ENCODE measurements at places on chromosomes 11 and 22. TPM values are rescaled to one million over a fixed set of nuclear protein-coding genes. Genes with fewer than 3 reads are reported as not detected.

The MS4A4A gene
- not detected for total RNA-seq

The CD44 gene
- total RNA-seq, result 428 TPM

The ELFN2 gene
- total RNA-seq, result 0.20 TPM

The PLA2G6 gene
- 31.5 TPM for total RNA-seq

DNA sequence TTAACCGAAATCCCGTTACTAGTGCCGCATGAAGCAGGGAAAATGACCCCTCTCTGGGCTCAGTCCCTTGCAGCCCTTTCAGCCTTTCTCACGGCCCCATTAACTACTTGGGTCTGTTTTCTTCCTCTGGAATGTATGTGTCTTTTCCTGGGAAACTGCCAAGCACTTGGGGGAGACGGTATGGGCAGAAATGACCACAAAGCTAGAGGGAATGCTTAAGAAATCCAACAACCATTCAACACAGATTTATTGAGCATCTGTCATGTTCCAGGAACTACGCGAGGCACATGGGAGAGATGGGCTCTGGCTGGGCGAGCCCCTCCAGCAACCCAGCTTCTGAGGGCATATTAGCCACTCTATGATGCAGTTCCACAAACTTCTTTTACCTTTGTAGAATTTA, 462.6 kb downstream of the BUD13 start:
- H3K36me3 ChIP-seq, result no peaks in the 10 kb centered on the region
- H3K4me3 ChIP-seq, result no peak overlapping the region
- no peaks in the 10 kb centered on the region for H3K4me1 ChIP-seq
- no peak for DNase-seq

GRCh38 chr11:2522631-2523255, 77.9 kb downstream of the KCNQ1 start:
- H3K27me3 ChIP-seq, result no peaks in the 10 kb centered on the region
- no peaks in the 10 kb centered on the region for H3K36me3 ChIP-seq
- H3K4me1 ChIP-seq, result peaks cover 18% of the 10 kb centered on the region
- DNase-seq, result no peak

GRCh38 chr11:65539744-65540289, 14.9 kb downstream of the SCYL1 start:
- no peak for DNase-seq
- peaks cover 7% of the 10 kb centered on the region for H3K4me1 ChIP-seq
- peak overlapping the region; percentile 85 for H3K27ac ChIP-seq
- H3K4me3 ChIP-seq, result peak overlapping the region; percentile 83

- H3K36me3 ChIP-seq, result no peaks in the 10 kb centered on the region
- H3K27me3 ChIP-seq, result no peaks in the 10 kb centered on the region
- H3K27ac ChIP-seq, result no peak overlapping the region
- H3K4me1 ChIP-seq, result no peaks in the 10 kb centered on the region
- no peak for DNase-seq
- no peak overlapping the region for H3K4me3 ChIP-seq
Observed at GRCh38 chr22:48602805-48603518, 1224.7 kb downstream of the BRD1 start.

DNA sequence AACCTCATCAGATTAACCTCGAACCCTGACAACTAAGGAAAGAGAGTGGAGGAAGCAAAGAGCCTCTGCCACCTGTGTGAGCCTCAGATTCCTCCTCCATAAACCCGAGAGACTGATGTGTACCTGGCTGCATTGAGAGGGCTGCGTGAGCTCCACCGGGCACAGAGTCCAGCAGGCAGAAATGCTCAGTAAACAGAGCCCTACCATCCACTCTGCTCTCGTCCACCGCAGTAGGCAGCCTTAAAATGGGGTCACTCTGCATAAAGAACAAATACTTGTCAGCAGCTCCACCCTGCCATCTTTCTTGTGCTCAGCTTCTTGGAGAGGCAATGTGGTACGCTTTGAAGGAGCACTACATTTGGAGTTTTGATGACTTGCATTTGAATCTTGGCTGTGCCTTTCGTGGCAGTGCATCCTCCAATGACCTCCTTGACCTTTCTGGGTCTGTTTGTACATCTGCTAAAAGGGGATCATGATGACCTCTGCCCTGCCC, 43.0 kb upstream of the CD5 start:
- no peaks in the 10 kb centered on the region for H3K27me3 ChIP-seq
- H3K27ac ChIP-seq, result peak overlapping the region; percentile 38
- H3K36me3 ChIP-seq, result peaks cover 62% of the 10 kb centered on the region
- peaks cover 73% of the 10 kb centered on the region for H3K4me1 ChIP-seq

DNA sequence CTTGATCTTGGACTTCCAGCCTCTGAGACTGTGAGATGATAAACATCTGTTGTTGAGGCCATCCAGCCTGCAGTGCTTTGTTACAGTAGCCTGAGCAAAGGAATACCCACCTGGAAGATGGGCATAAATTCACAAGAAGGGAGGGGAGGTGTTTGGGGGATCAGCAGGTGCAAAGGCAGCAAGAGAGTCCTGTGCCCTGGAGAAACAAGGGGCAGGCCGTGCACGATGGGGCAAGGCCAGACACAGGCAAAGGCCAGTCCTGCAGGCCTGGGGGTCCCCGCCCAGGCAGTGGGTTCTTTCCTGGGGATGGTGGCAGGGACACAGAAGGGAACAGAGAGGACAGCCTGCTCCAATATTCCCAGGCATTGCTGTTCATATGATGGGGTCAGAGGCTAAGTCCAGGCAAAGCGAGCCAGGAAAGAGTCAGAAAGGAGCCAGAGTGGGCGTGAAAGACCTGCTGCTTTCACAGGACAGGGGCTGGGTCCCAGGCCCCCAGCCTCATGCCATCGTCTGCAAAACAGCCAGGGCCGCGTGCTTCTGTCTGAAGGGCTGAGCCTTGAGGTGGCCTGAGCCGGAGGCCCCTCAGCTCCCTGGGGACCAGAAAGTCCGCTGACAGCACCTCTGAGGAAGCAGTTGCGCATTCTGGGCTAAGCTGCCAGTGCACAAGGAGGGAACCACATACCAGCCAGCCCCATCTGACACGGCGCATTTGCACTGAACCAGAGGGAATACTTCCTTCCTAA, 48.8 kb downstream of the MYEOV start:
- DNase-seq, result no peak
- H3K36me3 ChIP-seq, result peaks cover 14% of the 10 kb centered on the region
- no peaks in the 10 kb centered on the region for H3K27me3 ChIP-seq
- no peak overlapping the region for H3K4me3 ChIP-seq

DNA sequence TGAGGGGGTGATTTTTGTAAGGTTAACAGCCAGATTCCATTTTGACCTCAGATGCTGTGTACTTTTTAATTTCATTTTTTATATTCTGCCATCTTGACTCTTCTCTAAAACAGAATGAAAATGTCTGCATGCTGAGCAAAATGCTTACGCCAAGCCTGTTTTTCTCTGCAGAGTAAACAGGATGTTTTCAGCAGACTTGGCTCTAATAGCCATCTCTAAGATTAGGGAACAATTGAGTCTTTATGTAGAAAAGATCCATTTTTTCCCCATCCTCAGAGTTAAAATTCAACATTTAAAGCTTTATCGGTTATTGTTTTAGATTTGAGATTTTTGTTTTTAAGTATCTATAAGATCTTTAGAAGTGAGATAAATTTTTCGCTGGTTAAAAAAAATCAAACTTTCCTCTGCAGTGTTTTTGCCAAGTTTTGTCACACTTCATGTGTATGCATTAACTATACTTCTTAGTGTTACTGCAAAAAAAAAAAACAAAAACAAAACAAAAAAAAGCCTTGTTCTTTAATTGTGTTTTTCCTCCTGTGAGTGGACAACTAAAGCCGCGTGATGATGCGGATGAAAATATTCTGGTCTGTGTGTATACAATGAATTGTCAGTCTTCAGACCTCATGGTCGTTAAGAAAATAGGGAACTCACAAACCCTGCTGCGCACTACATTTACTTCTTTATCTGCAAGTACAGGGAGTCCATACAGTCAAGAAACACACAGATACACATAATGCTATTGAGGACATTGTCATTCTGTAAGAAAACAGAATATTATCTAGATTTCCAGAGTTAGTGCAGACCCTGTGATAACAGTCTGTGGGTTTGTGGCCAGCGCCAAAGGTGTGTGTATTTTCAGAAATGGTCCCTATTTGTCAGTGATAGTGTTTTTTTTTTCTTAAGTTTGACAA, 17.5 kb upstream of the ADSL start:
- H3K4me3 ChIP-seq, result no peak overlapping the region
- H3K27ac ChIP-seq, result peak overlapping the region; percentile 64

DNA sequence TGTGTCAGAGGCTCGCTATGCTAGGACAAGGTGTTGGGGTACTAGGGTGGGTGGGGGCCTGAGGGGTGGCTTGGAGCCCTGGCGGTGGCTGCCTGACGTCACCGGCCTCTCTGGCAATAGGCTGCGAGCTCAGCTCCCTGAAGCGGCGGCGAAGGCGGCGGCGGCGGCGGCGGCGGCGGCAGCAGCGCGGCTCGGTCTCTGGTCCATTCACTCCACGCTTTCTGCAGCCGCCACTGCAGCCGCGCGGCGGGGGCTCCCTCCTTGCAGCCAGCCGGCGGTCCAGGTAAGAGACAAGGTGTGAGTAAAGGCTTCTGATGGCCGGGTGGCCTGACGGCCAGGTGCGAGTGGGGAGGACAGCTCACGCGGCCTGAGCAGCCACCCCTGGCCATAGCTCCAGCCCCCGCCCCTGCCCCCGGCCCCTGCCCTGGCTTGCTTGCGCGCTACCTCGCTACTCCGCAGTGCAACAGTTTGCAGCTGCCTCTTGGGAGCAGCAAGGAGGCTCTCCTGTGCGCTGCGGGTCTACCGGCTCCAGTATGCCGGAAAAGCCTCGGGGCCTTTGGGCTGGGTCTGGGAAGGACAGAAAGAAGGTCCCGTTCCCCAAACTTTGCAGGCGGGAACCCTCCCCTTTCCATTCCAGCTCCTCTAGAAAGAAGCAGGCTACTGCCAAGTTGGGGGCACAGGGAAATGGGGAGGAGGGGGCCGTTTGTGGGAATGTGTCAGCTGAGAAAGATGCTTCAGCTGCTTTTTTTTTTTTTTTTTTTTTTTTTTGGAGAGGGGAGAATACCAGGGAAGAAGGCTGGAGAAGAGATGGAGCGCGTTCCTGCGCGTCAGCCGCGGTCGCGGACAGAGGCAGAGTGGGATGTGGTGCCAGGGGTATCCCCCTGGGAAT, at the start of gene C11orf87:
Gene C11orf87 (plus strand): TSS at position 210 of the 889 bp plus-strand sequence. CDS start 1,444 bp downstream, outside the sequence.
- H3K4me3 ChIP-seq, result no peak within 1 kb of the TSS
- no peak within 1 kb of the TSS for H3K27ac ChIP-seq
- peaks cover 49% of the 10 kb centered on the region for H3K27me3 ChIP-seq
- H3K4me1 ChIP-seq, result no peaks in the 10 kb centered on the region

GRCh38 chr11:80559942-80560341, 1119.1 kb upstream of the TENM4 start:
- no peak for DNase-seq
- no peaks in the 10 kb centered on the region for H3K36me3 ChIP-seq
- no peaks in the 10 kb centered on the region for H3K27me3 ChIP-seq
- H3K27ac ChIP-seq, result no peak overlapping the region
- no peak overlapping the region for H3K4me3 ChIP-seq
- H3K4me1 ChIP-seq, result no peaks in the 10 kb centered on the region

DNA sequence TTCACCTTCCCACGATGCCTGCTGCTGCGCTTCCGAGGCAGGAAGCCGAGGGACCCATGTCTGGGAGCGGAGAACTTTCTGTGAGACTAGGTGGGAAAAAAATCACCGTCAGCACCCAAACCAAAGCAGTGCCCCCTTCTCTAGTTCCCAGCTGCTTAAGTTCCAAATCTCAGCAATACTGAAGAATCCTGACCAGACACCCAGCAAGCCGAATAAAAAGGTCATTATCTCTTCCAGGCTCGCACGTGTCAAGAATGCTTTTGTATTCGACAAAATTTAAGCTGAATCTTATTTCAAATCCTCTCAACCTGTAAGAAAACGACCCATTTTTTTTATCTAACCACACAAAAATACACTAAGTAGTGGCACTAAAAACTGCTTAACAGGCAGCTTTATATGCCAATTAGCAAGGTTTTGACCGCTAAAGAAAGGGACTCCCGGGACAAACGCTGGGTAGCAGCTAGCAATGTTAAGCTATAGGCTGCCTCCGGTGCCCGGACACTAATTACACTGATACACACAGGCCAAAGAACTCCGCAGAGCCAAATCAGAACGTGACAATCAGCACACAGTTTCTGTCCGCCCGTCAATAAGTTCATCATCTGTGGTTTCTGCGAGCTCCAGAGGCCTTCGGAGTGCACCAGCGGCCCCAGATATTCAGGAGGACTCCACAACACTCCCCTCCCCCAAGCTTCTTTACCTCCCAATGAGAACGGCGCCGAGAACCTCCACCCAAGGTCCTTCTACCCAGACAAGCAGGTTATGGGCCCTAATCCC, 728 bp downstream of the RPL3 start:
- DNase-seq, result peak; percentile 26
- H3K4me3 ChIP-seq, result peak overlapping the region; percentile 100
- peaks cover 13% of the 10 kb centered on the region for H3K27me3 ChIP-seq

GRCh38 chr22:18077087-18077638, 627 bp upstream of the PEX26 start:
- H3K4me3 ChIP-seq, result peak overlapping the region; percentile 89
- no peak for DNase-seq
- H3K27ac ChIP-seq, result peak overlapping the region; percentile 96
- H3K4me1 ChIP-seq, result peaks cover 38% of the 10 kb centered on the region
- H3K27me3 ChIP-seq, result no peaks in the 10 kb centered on the region

- no peak overlapping the region for H3K27ac ChIP-seq
- peaks cover 26% of the 10 kb centered on the region for H3K4me1 ChIP-seq
- no peak overlapping the region for H3K4me3 ChIP-seq
- DNase-seq, result no peak
Observed at GRCh38 chr22:42084874-42085273, 5.4 kb downstream of the SMDT1 start.

- no peak for DNase-seq
- H3K4me3 ChIP-seq, result peak overlapping the region; percentile 96
- H3K4me1 ChIP-seq, result peaks cover 36% of the 10 kb centered on the region
- H3K36me3 ChIP-seq, result peaks cover 16% of the 10 kb centered on the region
- peaks cover 69% of the 10 kb centered on the region for H3K27me3 ChIP-seq
- H3K27ac ChIP-seq, result no peak overlapping the region
Observed at GRCh38 chr11:10302359-10302743, 2.5 kb upstream of the ADM start.

DNA sequence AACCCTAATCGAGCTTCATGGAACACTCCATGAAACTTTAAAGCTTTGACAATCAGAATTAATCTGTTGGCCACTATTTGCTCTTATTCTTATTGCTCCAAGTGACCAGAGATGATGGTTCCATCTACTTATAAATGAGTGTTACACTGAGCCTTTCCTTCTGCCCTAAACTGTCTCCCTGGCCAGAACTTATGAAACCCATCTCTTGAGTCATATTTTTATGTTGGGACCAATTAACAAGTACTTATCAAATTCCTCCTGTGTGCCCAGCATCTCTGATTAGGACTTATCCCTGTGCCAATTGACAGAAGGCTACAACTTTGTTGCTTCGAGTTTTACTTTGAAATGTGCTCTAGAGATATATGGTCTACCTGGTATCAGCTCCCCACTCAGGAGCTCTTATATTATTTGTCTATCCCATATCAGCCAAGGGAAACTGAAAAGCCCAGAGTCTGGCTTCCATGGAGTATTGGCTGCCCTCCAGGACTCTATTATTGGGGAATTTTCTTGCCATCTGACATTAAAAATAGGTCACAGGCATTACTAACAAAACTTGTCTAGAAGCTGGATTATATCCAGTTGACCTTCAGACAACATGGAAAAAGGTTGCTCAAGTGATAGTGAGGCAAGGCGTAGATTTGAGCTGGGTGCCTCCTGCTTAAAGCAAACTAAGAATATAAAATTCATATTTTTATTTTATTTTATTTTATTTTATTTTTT, 8.8 kb downstream of the KREMEN1 start:
- no peaks in the 10 kb centered on the region for H3K4me1 ChIP-seq
- no peak overlapping the region for H3K4me3 ChIP-seq
- no peak for DNase-seq

Data from activated naive CD8-positive, alpha-beta T cell treated with anti-CD3 and anti-CD28 coated beads for 36 hours (primary cell).